ENCODE measurements at places on chromosomes 7 and 10.

DNA sequence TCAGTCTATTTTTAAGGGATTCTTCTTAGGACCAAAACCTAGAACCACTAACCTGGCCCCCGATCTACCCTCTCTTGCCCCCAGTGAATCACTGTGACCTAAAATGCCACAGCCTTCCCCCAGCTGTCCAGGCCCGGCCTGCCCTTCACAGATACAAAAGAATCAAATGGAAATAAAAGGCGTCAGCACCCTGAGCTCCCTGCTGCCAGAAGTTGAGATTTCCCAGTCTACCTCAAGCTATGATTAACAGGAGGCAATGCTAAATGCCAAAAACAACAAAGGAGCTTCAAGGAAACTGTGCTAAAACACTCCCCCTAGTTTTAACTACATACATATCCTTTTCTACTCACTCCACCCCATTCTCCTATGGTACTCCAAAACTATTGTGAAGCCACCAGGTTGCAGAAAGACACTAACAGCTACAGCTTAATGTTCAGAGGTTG lies 67.8 kb downstream of the GSAP start:
- DNase-seq: no peak

DNA sequence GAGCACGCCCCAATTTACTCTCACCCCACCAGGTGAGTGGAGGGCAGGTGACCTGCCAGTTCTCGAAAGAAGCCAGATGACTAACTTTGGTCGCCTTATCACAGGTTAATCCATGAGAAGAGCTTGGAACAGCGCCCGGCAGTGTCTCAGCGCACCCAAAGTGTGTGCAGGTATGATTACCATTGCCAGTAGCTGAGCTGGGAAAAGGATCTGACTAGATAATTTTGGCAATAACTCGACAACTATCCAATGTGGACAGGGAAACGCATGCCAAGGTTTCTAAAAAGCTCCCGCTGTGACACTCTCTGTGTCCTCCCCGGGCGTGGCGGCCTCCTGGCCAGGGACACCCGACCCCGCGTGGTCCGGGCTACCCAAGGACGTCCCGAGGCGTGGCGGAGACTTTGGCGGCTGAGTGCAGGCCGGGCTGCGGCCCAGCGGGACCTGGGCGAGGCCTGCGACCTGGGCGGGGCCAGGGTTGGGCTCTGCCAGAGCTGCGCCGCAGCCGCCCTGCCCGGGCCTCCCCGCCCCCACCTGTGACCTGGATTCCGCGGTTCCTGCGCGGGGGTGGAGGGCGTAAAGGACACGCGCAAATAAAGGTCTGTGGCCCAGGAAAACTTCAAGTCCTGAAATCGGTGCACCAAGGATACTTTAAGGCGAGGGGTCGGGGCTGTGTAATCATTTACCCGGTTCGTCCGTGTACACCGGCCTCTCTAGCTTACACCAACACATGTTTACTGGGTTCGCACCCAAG lies 13.7 kb upstream of the WAPL start:
- DNase-seq: peak; percentile 73

GRCh38 chr7:148327379-148327778 lies 263.2 kb upstream of the C7orf33 start:
- DNase-seq: no peak

- DNase-seq: no peak
These were observed 68.2 kb downstream of the CLEC2L start for GRCh38 chr7:139591550-139592195.

GRCh38 chr7:80729591-80730320 lies 91.3 kb downstream of the CD36 start:
- DNase-seq: no peak

DNA sequence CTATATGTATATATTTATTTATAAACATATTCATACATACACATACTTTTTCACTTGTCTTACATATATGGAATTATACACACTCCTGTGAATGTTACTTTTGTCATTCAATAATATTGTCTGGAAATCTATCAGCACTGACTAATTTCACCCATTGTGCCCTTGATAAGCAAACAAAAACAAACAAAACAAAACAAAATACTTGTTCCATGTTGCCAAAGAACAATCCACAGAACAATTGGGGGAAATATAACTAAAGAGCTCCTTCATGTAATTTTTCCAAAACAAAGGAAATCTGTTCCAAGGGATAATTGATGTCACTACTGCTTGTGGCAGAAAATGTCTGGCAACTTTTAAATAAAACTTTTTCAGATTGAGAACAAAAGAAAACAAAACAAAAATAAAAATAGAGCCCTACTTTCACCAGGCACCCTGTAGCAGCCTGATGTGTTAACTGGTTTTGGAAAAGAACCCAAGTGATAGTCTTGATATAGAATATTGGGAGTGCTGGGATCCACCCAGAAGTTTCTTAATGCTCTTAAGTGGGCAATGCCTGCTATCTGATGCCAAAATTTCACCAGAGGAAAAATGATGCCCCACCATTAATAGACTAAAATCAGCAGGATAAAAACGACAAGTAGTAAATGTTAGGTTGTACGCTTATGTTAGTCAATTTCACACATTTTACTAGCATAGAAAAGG lies 34.0 kb upstream of the CCDC7 start:
- no peak for DNase-seq

DNA sequence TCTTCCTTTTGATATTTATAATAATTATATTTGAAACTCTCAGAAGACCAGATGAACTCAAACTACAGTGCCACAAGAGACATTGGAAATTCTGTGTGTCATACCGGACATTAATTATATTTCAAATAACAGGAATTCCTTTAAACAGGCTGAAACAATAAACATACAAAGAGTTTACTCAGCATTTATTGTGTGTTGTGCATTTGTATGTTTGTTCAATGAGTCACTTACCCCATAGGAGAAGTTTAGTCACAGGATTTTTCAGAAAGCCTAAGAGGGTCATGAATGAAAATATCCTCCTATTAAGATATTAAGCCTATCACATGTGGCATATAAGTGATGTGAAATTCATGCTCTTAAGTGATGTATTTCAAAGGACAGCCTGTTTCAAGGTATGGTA lies 566.8 kb downstream of the CNTNAP2 start:
- DNase-seq: no peak

- DNase-seq: no peak
These were observed 46.4 kb downstream of the CASD1 start for GRCh38 chr7:94556028-94556427.

DNA sequence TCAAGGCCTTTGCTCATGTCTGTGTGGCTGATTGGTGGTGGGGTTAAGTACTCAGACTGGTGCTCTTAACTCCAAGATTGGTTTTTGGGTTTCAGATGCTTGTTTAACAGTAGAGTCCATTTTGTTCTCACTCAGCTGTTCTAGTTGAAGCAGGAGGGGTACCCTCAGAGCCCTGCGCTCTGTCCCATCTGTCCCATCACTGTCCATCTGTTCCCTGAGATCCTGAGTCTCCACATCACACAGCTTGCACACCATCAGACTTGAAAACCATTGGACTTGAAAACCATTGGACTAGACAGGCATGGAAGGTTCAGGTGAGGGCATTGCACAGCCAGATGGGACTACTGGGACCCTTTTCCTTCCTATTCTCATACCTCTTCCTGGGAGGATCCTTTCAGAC lies 39.3 kb downstream of the TMEM178B start:
- no peak for DNase-seq

DNA sequence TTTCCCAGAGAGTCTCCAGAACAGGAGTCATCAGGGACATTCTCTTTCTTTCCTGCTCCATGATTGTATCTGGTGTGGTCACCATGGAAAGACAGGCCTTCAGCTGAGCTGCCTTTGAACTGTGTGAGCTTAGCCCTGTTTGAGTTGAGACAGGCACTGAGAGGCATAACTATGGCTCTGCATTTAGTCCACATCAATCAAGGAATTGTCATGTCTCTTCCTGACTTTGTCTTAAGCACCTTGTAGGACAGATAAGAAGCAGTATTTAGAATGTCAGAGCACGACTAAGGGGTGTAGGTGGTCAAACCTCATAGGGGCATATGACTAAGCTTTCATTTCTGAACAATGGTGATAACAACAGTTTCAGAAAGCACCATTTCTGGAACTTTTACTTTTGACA lies 53.5 kb downstream of the EPDR1 start:
- no peak for DNase-seq

DNA sequence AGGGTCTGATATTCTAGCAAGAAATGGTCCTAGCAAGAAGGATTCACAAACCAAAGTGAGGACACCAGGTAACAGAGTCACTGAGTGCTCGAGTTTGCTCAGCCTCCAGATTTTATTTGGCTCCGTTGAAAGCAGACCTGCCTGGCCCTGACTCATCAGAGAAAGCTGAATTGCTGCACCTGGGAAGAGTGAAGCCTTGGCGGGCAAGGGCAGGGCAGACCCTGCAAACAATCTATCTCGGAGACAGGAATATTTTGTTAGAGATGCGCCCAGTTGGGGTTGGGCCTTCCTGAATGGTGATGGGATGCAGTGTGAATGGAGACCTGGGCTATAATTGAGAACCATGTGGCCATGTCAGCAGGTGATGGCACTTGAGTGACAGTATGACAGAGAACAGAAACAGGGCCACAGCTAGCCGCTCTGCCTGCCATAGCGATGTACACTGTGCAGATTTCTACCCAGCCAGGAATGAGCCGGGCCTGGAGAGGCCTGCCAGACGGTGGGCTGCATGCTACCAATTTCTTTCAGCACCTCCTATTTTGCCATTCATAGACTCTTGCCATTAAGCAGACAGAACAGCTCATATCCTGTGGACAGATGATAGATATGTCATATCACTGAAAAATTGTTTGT lies 744.2 kb downstream of the LRMDA start:
- DNase-seq: no peak

GRCh38 chr7:90430614-90431460 lies 27.6 kb downstream of the CLDN12 start:
- no peak for DNase-seq

DNA sequence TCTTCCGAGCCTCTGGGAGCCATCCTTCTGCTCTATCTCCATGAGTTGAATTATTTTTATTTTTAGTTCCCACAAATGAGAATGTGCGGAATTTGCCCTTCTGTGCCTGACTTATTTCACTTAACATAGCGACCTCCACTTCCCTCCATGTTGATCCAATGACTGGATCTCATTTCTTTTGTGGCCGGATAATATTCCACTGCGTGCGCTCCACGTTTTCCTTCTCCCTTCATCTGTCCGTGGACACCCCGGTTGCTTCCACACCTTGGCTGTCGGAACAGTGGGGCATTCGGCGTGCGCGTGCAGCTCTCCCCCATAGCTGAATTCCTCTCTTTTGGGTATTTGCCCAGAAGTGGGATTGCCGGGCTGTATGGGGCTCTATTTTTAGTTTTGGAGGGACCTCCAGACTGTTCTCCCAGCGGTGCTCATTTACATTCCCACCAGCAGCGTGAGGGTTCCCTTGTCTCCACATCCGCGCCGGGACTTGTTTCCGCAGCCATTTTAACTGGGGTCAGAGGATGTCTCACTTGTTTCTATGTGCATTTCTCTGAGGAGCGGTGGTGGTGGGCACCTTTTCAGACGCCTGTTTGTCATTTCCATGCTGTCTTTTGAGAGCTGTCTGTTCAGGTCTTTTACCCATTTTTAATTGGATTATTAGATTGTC lies 51.0 kb upstream of the SUN1 start:
- no peak for DNase-seq

DNA sequence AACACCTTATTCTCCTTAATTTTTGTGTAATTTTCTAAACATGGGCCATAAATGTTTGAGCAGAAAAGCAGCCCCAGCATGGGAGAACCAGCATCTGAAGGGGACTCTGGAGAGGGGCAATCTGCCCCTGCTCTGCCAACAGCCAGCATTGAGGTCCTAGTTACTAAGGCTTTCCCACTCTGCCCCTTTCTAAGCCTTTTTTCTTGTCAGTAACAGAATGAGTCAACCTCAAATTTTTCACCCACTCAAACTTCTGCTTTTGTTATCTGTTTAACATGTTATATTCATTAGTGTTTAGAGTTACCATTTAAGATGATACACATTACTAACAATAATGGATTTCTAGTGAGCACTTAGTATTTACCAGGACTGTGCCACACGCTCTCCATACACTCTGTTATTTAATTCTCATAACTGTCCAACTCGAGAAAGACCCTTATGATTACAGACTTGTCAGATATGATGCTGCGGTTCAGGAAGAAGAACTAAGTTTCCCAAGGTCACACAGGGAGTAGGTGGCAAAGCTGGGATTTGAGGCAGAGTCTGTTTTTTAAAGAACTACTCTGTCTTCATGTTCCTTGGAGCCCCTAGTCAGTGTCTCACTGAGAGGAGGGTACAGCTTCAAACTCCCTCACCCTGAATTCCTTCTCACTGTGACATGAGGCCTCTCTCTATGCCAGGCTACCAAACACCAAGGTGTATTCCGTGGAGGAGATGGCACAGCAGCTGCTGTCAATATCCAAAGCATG lies 19.9 kb upstream of the GPAM start:
- DNase-seq: no peak

DNA sequence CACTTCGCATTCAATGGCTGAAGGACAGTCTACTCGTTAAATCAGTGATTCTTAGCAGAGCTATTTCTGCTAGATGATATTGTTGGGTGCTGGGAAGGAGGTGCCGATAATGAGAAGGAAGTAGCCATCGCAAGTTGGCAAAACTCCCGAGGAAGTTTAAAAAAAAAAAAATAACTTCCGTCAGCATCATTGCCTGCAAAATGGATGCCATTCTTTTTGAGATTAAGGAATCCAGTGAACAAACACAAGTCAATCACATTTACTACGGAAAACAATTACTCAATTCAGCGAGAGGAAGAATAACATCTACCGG lies 74.4 kb upstream of the SFMBT2 start:
- DNase-seq: no peak

DNA sequence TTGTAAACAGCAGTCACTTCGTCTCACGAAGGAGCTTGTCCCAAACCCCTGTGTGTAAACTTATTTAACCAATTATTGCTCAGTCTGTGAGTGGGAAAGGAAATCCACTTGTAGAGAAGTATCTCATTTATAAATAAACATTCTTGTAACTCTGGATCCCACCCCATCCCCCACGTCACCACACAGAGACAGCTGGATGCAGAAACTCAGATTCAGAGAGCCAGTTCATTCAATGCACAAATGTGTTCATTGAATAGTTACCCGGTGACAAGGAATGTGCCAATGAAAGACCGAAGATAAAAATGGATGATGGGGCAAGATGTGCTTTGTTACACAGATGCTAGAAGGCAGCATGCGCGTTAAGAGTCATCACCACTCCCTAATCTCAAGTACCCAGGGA lies 8.3 kb upstream of the OCM start:
- DNase-seq: no peak

DNA sequence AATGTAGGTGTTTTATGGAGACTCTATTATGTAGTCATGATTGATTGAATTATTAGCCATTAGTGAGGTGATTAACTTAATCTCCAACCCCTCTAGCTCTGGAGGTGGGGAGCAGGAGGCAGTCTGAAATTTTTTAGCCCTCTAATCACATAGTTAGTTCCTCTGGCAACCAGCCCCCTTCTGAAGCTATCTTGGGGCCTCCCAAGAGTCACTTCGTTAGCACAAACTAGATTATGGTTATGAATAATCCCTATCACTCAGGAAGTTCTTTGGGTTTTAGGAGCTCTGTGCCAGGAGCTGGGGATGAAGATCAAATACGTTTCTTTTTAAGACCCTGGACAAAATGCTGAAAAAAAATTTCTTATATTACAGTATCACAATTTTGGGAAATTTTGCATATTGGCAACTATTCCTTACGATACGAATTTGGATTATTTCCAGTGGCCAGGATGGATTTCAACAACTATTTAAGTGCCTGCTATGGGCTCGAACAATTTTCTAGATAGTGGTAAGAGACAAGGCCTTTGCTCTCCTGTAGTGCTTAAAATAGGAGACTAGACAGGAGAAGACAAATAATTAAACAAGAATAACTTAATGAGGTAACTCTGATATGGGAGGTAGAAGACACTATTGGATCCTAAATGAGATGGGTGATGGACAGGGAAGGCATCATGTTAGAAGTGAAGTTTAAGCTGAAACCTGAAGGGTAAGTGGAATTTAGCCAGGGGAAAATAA lies 52.9 kb downstream of the BTAF1 start:
- DNase-seq: no peak
